ENCODE measurements at places on chromosomes 1 and 21.

DNA sequence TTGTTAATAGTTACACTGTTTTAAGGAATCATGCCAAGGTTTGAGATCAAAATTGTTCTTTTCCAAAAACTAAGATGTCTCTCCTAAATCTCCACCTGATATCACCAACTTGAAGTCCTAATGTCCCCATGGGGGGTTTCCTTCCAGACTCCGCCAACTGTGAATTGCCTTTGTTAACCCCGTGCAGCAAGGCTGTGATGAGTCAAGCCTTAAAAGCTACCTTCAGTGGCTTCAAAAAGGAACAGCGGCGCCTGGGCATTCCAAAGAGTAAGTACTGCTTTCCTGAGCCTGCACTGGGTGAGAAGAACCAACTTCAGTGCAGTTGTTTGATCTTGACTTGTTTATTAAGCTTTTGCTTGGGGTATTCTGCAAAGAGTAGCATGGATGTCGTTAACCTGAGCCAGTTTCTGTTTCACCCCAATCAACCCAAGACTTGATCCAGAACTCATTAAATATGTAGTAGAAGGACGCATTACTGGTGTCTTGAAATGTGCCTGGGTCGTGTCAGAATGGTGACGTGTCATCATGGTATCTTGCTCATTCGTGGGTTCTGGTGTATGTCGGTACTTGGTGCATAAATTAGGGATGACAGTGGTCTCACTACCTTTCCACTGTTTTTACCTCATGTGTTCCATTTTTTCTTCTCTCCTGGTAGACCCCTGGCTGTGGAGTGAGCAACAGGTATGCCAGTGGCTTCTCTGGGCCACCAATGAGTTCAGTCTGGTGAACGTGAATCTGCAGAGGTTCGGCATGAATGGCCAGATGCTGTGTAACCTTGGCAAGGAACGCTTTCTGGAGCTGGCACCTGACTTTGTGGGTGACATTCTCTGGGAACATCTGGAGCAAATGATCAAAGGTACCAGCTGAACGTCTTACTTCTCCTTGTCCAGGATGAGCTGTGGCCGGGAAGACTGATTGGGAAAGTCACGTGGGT, 8.7 kb downstream of the ETS2 start:
- DNase-seq, result no peak

DNA sequence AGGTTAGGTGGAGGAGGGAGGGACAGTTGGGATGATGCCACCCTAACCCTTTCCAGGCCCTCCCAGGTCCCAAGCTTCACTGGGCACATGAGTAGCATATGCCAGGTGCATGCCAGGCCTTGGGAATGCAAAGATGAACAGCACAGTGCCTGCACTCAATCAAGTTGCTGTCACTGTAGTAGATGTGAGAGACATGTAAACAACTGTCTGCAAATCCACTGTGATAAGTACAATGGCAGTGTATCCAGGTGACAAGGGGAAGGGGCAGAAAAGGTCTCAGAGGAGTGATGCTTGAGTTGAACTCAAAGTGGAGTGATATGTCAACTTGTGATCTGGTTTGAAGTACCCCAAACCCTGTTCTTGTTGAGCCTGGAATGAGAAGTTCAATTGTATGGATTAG, 49.5 kb upstream of the LRRN2 start:
- DNase-seq, result no peak

- DNase-seq, result no peak
These were observed 124.5 kb upstream of the DPYD start for GRCh38 chr1:98045211-98045766.

DNA sequence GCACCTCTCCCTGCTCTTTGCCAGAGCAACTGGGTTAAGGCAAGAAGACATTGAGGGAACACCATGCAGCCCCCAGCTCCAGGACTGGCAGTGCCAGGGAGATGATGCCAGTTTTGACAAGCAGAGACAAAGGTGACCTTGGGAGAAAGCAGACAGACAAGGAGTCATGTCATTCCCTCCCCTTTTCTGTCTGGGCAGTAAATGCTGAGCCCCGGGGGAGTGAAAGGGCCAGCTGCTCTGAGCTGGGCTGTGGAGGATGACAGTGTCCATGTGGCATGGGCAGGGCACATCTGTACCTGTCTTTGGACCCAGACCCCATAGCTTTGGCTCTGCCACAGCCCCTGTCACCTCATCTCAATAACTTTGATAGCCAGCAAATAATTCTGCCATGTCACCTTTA, 24.2 kb downstream of the PLEKHA6 start:
- DNase-seq, result no peak

DNA sequence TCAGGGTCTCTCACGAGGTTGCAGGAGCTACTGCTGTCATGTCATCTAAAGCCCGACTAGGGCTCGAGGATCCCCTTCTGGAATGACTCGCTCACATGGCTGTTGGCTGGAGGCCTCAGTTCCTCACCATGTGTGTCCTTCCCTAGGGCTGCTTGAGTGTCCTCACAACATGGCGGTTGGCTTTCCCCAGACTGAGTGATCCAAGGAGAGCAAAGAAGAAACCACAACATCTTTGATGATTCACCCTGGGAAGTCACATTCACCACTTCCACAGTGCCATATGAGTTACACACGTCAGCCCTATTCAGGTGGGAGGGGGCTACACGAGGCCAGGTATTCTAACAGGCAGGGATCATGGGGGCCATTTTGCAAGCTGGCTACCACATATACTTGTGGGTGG, 64.9 kb downstream of the FHAD1 start:
- DNase-seq, result no peak

DNA sequence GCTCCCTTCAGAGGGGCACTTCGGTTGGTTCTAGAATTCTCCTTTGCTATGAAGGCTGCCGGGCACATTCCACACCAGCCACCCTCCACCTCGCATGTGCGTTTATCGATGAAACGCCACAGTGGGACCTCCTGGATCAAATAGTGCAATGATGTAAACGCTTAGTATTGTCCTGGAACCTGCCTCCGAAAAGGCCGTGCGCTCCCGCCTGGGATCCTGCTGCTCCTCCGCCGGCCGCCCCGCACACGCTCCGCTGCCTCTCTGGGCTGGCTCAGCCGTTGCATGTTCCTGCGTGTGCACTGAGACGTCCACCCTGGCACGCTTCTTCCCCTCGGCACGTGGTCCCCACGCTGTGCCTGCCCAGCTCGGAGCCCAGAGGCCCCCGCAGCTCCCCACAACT, 4.0 kb upstream of the TNFRSF14 start:
- DNase-seq, result no peak

GRCh38 chr1:1315435-1315954, 7.1 kb downstream of the PUSL1 start:
- DNase-seq, result no peak

DNA sequence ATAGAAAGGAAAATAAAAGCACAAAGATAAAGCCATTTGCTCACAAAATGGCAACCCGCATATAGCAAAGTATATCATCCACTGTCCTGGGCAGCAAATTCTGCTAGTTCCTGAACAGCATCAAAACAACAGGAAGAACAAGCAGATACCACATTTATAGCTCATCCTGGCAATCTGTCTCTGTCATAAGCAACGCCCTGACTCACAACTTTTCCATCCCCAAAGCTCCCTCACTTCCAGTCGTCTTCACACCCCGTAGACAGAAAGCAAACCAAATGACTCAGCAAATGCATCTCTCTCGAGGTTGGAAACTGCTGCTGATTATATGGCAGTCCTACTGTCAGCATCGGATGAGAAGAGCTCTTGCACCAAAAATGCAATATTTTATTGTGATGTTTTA, 65.8 kb downstream of the AK5 start:
- no peak for DNase-seq

DNA sequence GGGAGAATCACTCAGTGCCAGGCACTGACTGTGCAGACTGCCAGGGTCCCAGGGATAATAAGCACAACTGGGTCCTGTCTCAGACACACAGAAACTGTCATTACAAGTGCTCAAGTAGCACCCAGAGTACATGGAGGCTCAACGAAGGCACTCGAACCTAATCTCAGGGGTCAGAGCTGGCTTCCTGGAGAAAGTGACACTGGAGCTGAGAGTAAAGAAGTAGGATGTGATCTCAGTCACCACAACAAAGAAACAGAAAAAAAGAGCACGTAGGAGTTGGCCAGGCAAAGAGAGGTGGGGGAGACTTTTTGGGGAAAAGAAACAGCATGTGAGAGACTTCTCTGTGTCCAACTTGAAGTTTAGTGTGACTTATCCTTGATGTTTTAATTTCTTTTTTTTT, 1.3 kb downstream of the CATSPER4 start:
- DNase-seq, result no peak

All from NCI-H526 (cell line).